ENCODE measurements at places on chromosomes 13 and 19. TPM values are rescaled to one million over a fixed set of nuclear protein-coding genes. Genes with fewer than 3 reads are reported as not detected.

C19orf44 gene
- 1.8 TPM for polyA plus RNA-seq

- DNase-seq, result no peak
These were observed 10.8 kb upstream of the RPS15 start for GRCh38 chr19:1427221-1427920.

RSPH6A gene
- not detected for polyA plus RNA-seq

GRCh38 chr19:1935484-1936208 lies 5.3 kb upstream of the CSNK1G2 start:
- no peak for DNase-seq

DNA sequence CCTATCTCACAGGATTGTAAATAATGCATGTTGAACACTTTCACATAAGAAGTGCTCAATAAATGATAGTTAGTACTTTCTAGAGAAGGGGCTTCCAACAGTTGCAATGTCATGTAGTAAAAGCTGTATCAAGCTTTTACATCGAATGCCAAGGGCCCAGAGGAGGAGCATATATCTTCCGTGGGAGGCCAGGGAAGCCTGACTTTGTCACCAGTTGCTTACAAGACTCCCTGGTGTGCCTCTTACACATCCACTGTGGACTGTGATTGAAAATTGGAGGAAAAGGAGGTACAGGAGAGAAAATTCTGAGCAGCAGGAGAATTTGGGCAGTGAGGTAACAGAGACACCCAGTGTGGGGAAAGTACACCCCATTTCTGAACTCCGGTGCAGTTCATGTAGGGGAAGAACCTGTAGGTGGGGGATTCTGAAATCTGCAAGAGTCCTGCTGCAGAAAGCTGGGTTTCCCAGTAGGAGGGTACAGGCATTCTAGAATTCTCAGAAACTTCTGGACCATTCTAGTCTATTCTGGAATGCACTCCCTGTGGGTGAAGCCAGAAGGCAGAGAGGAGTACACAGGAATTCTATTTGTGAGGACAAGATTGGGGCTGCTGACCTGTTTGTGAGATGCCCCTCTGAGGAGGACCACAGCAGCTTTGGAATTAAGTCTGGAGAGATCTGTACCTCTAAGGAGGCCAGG lies 54.0 kb downstream of the ALOX5AP start:
- no peak for DNase-seq

GRCh38 chr13:75454497-75454896 lies 27.5 kb downstream of the TBC1D4 start:
- DNase-seq, result no peak

DNA sequence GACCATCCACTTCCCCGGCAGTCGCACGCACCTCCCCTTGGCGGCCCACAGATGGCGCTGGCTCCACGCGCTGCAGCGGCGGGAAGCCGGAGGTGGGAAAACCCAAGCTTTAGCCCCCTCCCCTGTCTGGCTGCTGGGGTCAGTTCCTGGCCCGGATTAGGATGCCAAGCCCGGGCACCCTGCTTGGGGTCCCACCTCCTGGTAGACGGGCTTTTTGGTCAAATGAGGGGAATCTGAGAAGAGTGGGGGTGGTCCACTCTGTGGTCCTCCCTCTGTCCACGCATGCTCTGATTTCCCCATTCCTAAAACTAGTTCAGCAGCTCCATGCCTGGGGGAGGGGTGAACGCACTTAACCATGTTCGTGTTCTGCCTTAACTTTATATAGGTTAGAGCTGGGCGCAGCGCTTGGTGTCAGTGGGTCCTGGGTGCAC lies 8.1 kb upstream of the ADGRE2 start:
- no peak for DNase-seq

CCDC169 gene
- polyA plus RNA-seq, result 1.3 TPM

DNA sequence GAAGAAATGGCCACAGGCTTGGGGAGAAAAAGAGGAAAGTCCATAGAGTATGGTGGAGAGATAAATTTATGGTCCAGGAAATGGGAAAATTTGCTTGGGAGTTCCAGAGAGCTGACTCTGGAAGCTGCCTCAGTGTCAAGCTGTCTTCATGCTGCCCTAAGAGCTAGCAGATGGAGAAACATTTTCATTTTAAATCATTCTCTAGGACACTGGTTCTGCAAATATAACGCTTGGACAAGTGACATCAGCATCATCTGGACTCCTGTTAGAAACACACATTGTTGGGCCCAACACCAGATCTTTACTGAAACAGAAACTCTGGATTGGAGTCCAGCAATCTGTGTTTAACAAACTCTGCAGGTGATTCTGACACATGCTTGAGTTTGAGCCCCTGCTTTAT lies 592.0 kb upstream of the KLF12 start:
- no peak for DNase-seq

GRCh38 chr13:27194895-27195764 lies 23.5 kb upstream of the USP12 start:
- DNase-seq, result no peak

ZNF507 gene
- polyA plus RNA-seq, result 20.3 TPM

DAND5 gene
- polyA plus RNA-seq, result not detected

- no peak for DNase-seq
These were observed 2.1 kb downstream of the PROSER1 start for GRCh38 chr13:39035799-39036198.

APOC1 gene
- polyA plus RNA-seq, result 4.9 TPM

DNA sequence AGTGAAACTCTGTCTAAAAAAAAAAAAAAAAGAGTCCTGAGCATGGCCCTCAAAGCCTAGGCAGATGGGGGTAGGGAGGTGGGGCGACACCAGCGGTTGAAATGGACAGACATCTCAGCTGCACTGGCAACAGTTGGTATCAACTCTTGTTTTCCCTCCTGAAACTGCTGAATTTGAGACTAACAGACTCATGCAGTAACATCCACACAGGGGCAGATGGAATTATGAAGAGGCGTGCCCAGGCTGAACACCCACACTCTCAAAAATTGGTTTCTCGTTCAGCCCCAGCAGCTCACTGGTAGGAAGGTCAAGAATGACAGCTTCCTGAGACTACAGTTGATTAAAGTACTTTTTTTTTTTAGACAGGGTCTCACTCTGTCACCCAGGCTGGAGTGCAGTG lies 24.1 kb downstream of the PBX4 start:
- no peak for DNase-seq

DNA sequence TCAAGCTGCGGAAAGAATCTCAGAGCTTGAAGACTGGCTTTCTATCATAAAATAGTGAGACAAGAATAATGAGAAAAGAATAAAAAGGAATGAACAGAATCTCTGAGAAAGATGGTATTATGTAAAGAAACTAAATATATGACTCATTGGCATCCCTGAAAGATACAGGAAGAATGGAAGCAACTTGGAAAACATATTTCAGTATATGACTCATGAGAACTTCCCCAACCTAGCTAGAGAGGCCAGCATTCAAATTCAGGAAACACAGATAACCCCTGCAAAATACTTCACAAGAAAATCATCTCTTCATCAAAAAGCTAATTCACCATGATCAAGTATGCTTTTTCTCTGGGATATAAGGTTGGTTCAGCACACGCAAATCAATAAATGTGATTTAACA lies 2318.0 kb downstream of the PCDH9 start:
- peak; percentile 23 for DNase-seq

IL17D gene
- 3.0 TPM for polyA plus RNA-seq

- no peak for DNase-seq
These were observed 3.7 kb upstream of the NOP53 start for GRCh38 chr19:47741544-47742140.

DNA sequence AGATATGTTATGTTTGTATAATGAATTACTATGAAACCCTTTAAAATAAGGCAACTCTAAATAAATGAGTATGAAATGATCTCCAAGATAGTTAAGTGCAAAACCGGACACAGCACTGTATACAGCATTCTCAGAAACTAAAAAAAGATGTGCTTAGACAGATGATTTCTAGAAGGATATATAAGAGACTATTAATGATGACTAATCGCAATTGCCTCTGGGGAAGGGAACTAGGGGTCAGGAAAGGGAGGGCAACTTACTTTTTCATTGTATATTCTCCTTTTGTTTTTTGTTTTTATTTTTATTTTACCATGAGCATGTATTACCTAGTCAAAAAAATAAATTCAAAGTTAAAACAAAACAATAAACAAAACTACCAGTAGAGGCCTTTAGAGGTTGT lies 12.8 kb downstream of the PEG3 start:
- DNase-seq, result no peak

DNA sequence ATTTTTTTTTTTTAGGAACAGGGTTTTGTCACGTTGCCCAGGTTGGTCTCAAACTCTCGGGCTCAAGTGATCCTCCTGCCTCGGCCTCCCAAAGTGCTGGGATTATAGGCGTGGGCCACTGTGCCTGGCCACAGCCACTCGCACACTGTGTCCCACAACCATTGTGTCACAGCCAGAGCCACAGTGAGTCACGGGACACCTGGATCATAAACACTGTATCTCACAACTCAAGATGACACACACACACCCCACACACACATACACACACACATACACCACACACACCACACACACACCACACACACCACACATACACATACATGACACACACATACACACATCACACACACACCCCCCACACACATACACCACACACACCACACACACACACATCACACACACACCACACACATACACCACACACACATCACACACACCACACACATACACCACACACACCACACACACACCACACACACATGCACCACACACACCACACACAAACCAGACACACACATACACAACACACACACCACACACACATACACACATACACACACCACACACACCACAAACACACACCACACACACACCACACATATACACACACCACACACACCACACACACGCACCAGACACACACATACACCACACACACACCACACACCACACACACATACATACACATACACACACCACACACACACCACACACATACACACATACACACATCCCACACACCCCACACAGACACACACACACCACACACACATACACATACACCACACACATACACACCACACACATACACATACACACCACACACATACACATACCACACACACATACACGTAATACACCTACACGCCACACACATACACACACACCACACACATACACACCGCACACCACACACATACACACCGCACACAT lies 16.2 kb downstream of the ELAVL3 start:
- no peak for DNase-seq

- no peak for DNase-seq
These were observed 108.6 kb downstream of the ELF1 start for GRCh38 chr13:40910324-40911050.

DNA sequence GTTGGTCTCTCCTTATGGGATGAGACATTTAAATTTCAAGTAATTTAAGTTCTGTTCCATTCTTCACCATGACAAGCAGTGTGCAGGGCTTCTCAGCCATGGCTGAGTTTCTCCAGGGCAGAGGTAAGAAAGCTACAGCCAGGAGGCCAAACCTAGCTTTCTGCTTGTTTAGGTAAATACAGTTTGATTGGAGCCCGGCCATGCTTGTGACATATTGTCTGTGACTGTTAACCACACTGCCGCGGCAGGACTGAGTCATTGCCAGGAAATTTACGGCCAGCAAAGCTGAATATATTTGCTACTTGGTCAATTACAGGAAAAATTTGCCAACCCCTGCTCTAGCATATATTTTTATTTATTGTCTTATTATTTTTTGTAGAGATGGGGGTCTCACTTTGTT lies 10.7 kb downstream of the NLRP8 start:
- DNase-seq, result no peak
